ENCODE measurements at places on chromosomes 13 and 19. TPM values are rescaled to one million over a fixed set of nuclear protein-coding genes. Genes with fewer than 3 reads are reported as not detected.

The TMEM147 gene
- total RNA-seq: 120 TPM

The FAM216B gene
- 0.09 TPM for total RNA-seq

The C2CD4C gene
- total RNA-seq: not detected

The ANKLE1 gene
- 0.18 TPM for total RNA-seq

The C19orf81 gene
- total RNA-seq: not detected

The COL5A3 gene
- 2.1 TPM for total RNA-seq

The LIM2 gene
- not detected for total RNA-seq

The BCAM gene
- total RNA-seq: 5.0 TPM

Measured in smooth muscle cell of bladder (primary cell).